ENCODE measurements at places on chromosomes 5 and 9. TPM values are rescaled to one million over a fixed set of nuclear protein-coding genes. Genes with fewer than 3 reads are reported as not detected.

DNA sequence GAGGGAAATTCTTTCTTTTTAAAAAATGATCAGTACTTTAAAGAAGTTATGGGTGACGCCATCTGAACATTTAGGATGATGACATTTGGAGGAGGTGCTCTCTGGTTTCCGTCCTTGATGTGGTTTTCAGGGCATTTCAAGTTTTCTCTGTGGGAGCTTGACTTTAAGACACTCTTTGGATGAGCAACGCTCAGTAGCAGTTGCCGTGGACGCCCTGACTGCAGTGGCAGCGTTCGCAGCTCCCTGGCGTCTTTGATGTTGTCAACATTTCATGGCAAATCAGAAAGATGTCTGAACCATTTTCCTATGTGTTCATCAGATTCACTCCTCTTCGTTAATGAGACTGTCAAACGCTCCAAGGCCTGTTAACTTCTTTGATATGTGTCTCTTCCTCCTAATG is 86.1 kb downstream of the ZNF354C start:
- no peaks in the 10 kb centered on the region for H3K27me3 ChIP-seq
- no peak overlapping the region for H3K4me3 ChIP-seq

GRCh38 chr5:150352244-150353031 is 5.1 kb upstream of the TCOF1 start:
- no peak for DNase-seq
- no peak overlapping the region for H3K27ac ChIP-seq
- peaks cover 16% of the 10 kb centered on the region for H3K4me1 ChIP-seq

GRCh38 chr9:13993632-13994185 is 320.2 kb downstream of the NFIB start:
- H3K27me3 ChIP-seq: no peaks in the 10 kb centered on the region
- H3K36me3 ChIP-seq: no peaks in the 10 kb centered on the region
- no peak for DNase-seq
- no peak overlapping the region for H3K4me3 ChIP-seq
- H3K4me1 ChIP-seq: no peaks in the 10 kb centered on the region

- H3K4me1 ChIP-seq: no peaks in the 10 kb centered on the region
- no peak for DNase-seq
Measured at GRCh38 chr5:79329453-79329852, 93.5 kb downstream of the JMY start.

DNA sequence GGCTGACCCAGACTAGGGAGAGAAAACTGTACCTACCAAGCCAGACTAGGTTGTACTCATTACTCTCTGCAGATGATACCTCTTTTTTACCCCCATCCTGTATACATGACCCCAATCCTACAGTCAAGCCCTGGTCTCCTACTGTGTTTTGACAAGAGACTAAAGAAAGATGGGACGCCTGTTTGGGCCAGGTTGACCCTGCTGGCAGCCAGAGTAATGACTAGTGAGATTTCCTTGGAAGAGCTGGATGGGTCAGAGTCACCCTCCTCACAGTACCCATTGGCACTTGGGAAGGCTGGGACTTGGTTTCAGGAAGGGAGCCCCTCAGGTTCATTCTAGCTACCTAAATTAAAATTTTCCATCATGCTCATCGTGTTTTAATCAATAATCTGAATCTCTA is 89.7 kb upstream of the NR4A3 start:
- no peak overlapping the region for H3K4me3 ChIP-seq
- H3K27me3 ChIP-seq: peaks cover 7% of the 10 kb centered on the region
- H3K4me1 ChIP-seq: no peaks in the 10 kb centered on the region
- no peaks in the 10 kb centered on the region for H3K36me3 ChIP-seq
- no peak overlapping the region for H3K27ac ChIP-seq

DNA sequence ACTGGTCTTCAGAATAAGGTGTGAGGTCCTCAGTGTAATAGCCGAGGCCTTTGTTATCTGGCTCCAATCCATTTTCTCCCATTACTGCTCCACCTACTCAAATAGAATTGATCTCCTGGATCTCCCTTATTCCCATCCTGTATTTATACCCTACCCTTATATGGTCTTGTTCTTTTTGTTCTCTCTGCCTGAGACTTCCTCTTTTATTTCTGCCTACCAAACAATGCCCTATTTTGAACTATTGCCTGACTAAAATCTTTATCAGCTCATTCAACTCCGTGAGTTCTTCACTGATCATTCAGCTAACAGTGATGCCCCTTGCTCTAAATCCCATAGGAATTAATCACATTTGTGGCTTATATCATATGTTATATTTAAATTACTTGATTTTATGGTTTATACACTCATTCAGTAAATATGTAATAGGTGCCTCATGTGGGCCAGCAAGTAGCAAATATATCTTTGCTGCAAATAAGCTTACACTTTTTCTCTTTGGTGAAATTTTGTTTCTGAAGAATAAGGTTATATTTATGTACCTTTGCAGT is 417.5 kb upstream of the MEF2C start:
- no peaks in the 10 kb centered on the region for H3K36me3 ChIP-seq
- no peak for DNase-seq
- H3K4me3 ChIP-seq: no peak overlapping the region
- no peak overlapping the region for H3K27ac ChIP-seq
- no peaks in the 10 kb centered on the region for H3K27me3 ChIP-seq

- no peaks in the 10 kb centered on the region for H3K36me3 ChIP-seq
- no peaks in the 10 kb centered on the region for H3K27me3 ChIP-seq
- H3K4me3 ChIP-seq: peak within 1 kb of the TSS; percentile 81
- H3K4me1 ChIP-seq: peaks cover 37% of the 10 kb centered on the region
- H3K27ac ChIP-seq: peak within 1 kb of the TSS; percentile 69
Measured at GRCh38 chr9:36036780-36037548, at the start of gene RECK. Gene RECK, plus strand, starts transcription at chr9:36036913. Its CDS starts 86 bp downstream, at chr9:36036999.

DNA sequence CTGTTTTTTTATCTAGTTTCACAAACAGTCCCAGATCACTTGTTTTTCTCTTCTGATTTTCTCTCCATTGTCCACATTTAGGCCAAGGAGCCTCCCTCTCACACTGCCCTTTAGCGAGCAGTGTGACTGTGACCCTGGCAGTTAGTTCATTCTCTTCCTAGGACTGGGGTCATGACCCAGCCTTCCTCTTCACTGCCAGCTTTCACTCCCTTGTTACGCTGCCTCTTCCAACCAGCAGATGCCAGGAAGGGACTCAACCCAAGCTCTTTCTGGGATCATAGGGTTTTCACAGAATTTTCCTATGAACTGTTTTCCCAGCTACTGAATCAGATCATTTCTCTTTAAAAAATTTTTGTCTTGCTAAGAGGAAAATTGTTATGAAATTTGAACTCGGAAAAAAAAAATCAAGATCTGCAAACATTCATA is 70.9 kb downstream of the LMNB1 start:
- no peak overlapping the region for H3K4me3 ChIP-seq
- no peaks in the 10 kb centered on the region for H3K27me3 ChIP-seq
- no peak overlapping the region for H3K27ac ChIP-seq
- H3K36me3 ChIP-seq: no peaks in the 10 kb centered on the region
- no peak for DNase-seq

GRCh38 chr9:136978073-136978864 is 965 bp downstream of the PTGDS start:
- DNase-seq: peak; percentile 76
- peaks cover 20% of the 10 kb centered on the region for H3K4me1 ChIP-seq
- H3K36me3 ChIP-seq: no peaks in the 10 kb centered on the region
- no peaks in the 10 kb centered on the region for H3K27me3 ChIP-seq

DNA sequence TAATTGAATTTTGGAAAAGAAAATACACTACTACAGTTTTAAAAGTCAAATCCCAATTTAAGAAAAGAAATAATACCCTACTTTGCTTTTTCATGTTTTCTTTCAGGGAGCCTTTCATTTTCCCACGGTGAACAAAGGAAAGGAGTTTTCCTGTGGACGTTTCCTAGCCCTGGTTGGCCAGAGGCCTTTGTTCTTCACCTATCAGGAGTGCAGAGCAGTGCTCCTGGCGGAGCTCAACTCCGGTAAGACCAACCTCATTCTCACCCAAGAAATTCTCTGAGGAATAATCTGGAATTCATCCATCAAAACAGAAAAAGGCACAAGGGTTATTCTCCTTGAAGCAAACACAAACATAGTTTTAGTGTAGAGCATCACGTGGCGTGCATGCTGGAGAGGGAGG is 248.9 kb downstream of the ADGRV1 start:
- H3K27ac ChIP-seq: no peak overlapping the region
- no peaks in the 10 kb centered on the region for H3K4me1 ChIP-seq
- H3K4me3 ChIP-seq: no peak overlapping the region
- peaks cover 2% of the 10 kb centered on the region for H3K27me3 ChIP-seq
- no peaks in the 10 kb centered on the region for H3K36me3 ChIP-seq
- DNase-seq: no peak

DNA sequence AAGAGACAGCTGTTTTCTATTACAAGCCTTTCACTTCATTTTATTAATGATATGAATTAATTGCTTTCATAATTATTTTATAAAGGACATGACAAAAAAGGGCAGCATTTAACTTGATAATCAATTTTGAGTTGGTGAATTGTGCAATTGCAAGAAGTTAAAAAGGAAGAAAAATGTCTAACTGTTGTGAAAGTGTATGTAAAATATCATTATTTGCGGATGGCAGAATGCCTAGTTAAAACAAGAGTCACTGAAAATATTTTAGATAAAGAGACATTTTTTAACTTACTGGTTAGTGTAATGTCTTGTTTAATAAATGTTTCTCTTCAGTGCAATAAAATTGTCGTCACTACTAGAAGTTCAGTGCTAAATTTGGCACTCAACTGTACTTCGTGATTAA is 57.6 kb upstream of the HTR4 start:
- peaks cover 42% of the 10 kb centered on the region for H3K4me1 ChIP-seq
- no peak overlapping the region for H3K27ac ChIP-seq
- peaks cover 4% of the 10 kb centered on the region for H3K36me3 ChIP-seq
- DNase-seq: no peak

DNA sequence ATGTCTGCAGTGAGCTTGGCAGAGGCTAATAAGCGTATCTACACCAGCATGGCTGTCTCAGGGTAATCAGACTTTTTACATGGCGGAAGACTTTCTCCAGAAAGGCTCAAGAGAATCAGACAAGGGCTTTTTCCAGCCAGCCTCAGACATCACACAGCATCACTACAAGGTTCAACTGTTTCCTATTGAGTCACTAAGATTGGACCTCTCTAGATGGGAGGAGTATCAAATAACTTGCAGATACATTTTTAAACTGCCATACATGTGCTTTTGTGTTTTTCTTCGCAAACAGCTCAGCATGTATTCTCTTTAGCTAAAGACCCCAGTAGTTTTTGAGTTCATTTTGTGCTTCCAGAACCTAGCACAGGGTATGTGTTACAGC is 22.9 kb upstream of the PIK3R1 start:
- H3K27me3 ChIP-seq: no peaks in the 10 kb centered on the region
- peaks cover 11% of the 10 kb centered on the region for H3K4me1 ChIP-seq
- H3K27ac ChIP-seq: no peak overlapping the region
- no peak overlapping the region for H3K4me3 ChIP-seq
- H3K36me3 ChIP-seq: no peaks in the 10 kb centered on the region
- no peak for DNase-seq

DNA sequence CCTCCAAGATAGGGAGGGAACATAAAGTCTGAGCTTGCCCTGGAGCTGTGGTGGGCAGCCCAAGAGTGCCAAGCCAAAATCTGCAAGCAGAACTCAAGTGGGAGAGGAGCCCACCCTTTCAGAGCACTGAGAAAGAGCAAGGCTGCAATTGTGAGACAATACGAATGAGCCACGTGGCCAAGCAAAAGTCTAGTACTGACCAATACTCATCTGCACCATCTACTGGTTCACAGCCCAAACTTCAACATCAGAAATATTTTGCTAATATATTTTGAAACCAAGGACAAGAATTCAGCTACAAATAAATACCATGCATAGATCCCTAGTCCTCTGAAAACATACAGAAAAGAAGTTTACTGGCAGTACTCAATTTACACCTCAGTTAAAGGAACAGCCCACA is 696.2 kb upstream of the COX7C start:
- no peak overlapping the region for H3K4me3 ChIP-seq
- H3K27me3 ChIP-seq: no peaks in the 10 kb centered on the region
- H3K27ac ChIP-seq: no peak overlapping the region
- no peaks in the 10 kb centered on the region for H3K36me3 ChIP-seq
- H3K4me1 ChIP-seq: no peaks in the 10 kb centered on the region

DNA sequence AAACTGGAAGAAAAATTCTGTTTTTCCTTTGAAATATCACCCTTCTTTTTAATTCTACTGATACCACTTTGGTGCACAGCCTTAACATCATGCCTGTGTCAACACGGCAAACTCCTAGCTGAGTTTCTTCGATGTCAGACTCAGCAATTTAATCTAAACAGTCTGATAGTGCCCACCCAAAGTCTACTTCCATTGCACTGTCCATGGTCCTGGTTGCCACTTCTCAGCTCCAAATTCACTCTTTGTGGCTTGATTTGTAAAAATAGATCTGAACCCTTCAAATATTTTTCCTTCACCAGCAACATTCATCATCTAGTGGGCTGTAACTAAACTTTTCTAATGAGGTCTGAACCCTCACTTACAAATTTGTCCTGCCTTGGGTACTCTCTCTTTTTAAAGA is 107.8 kb downstream of the NUDT12 start:
- no peak overlapping the region for H3K27ac ChIP-seq
- H3K27me3 ChIP-seq: peaks cover 2% of the 10 kb centered on the region
- H3K4me1 ChIP-seq: no peaks in the 10 kb centered on the region
- DNase-seq: no peak

GRCh38 chr5:1312993-1313833 is 18.3 kb upstream of the TERT start:
- H3K36me3 ChIP-seq: peaks cover 7% of the 10 kb centered on the region
- peaks cover 71% of the 10 kb centered on the region for H3K4me1 ChIP-seq

GRCh38 chr5:21807953-21808352 is 1045.2 kb downstream of the CDH12 start:
- no peak overlapping the region for H3K4me3 ChIP-seq
- H3K27me3 ChIP-seq: no peaks in the 10 kb centered on the region
- H3K4me1 ChIP-seq: no peaks in the 10 kb centered on the region
- H3K36me3 ChIP-seq: no peaks in the 10 kb centered on the region

DNA sequence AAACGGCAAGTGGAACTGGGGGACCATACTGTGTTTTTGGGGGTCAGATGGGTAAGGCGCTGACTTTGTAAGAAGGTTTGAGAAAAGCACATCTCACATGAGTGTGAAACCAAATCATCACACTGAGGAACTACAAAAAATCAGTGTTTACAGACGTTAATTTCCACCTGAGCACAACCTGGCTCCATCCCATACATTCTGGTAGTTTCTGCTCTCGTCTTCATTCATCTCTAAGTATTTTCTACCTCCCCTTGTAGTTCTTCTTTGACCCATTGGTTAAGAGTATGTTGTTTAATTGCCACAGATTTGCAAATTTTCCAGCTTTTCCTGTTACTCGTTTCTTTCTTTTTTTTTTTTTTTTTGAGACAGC is 8.9 kb upstream of the DPP7 start:
- H3K4me3 ChIP-seq: no peak overlapping the region
- H3K27me3 ChIP-seq: no peaks in the 10 kb centered on the region
- H3K4me1 ChIP-seq: peaks cover 26% of the 10 kb centered on the region
- peaks cover 2% of the 10 kb centered on the region for H3K36me3 ChIP-seq
- DNase-seq: no peak
- H3K27ac ChIP-seq: no peak overlapping the region

The DBN1 gene
- 101 TPM for total RNA-seq

The ACSL6 gene
- 3.3 TPM for total RNA-seq

The SMIM33 gene
- not detected for total RNA-seq

The C9orf78 gene
- 44.5 TPM for total RNA-seq

The TUT7 gene
- total RNA-seq: 33.6 TPM

The FAM78A gene
- 39.8 TPM for total RNA-seq

Data from activated CD8-positive, alpha-beta T cell treated with anti-CD3 and anti-CD28 coated beads for 36 hours (primary cell).